ENCODE measurements at places on chromosomes 3 and 15.

DNA sequence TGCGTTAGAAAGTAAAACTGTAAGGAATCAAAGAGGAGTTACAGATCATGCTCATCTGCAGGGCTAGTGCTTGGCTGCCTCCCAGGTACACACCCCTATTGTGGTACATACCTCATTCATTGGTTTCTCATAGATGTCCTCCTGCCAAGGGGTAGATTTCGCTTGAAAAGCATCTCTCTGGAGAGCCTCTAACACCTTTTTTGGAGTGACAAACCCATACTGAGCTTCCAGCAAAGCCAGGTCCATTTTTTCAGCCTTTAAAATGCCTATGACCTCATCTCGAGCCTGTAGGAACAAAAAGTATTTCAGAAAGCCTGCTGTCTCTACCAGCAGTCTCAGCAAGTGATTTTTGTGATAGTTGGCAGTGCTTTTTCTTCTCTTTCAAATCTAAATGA lies 112.1 kb downstream of the CMSS1 start:
- no peak for DNase-seq

GRCh38 chr15:91412138-91412928 lies 312.3 kb downstream of the SV2B start:
- no peak for DNase-seq

DNA sequence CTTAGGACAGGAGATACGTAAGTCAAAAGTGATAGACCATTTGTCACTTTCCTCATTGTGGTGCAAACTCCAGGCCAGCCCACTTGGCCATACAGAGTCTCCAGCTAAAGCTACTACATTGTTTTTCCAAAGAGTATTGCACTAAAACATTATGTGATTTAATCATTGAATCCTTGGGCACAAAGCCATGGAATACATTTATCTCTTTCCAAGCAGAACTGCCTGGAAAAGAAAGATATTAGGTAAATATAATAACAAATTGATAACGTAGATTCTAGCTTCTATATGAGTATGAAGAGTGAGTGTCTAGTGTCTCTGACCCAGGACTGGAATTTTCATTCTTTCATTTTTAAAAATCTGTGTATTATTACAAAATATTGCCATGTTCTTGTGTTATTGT lies 863.7 kb upstream of the SEMA6D start:
- no peak for DNase-seq

DNA sequence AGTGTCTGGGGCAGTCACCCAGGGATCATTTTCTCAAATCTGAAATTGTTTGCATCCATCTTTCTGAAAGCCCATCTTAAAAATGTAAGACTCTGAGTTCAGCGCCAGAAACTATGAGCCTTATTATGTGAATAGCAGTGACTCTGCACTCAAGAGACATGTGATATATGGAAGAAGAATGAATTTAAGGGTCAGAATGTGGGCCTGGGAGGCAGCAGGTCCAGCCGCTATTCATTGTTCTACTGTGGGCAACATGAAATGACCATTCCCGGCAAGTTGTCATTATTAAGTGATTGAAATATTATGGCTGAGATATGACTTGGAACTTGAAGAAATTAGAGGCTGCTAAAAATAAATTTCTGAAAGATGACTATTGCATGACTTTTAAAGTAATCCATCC lies 228.6 kb upstream of the ARRDC4 start:
- DNase-seq: no peak

- DNase-seq: peak; percentile 70
These were observed 31.4 kb upstream of the TIPARP start for GRCh38 chr3:156642750-156643728.

GRCh38 chr3:29072611-29073010 lies 208.3 kb upstream of the RBMS3 start:
- DNase-seq: peak; percentile 74

GRCh38 chr3:187742351-187743171 lies 2.7 kb downstream of the BCL6 start:
- peak; percentile 34 for DNase-seq

DNA sequence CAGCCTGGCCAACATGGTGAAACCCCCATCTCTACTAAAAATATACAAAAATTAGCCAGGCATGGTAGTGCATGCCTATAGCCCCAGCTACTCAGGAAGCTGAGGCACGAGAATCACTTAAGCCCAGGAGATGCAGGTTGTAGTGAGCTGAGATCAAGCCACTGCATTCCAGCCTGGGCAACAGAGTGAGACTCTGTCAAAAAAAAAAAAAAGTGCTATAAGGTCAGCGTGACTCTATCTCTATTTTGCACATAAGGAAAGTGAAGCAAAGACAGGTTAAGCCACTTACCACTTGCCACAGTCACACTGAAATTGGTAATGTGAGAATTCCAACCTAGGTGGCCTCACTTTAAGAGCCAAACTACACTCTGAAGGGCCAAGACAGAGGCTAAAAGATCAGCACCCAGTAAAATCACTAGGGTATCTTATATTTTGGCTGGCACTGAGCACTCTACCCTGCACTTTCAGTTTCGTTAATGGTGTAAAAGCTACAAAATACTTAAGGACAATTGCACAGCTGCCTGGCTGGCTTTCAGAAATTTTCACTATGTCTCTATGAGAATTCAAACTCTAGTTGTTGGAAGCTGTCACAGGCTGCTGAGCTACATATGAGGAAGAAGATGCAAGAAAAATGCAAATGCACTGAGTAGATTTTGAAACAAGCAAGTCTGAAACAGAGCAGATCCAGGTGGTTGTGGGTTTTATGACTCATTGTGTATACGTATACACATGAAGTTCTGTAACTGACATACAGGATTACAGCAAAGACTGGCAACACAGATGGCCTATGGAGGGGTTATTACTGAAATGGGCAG lies 32.7 kb downstream of the TRANK1 start:
- DNase-seq: peak; percentile 75

DNA sequence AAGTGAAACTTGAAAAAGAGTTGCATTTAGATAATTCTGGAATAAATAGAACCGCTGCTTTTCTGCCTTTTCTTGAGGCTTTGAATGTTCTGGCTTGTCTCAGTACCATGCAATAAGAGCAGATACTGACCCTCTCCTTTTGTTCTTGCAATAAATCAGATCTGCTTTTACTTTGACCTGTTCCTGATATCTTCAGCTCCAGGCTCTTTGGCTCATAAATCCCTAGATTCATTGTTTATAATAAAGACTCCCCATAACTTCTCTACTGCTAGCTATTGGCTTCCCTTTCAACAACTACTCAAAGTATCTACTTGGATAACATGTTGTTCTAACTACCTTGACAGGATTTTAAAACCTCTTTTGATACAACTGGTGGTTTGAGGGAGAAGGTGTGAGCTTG lies 47.4 kb upstream of the TMC3 start:
- DNase-seq: no peak

- no peak for DNase-seq
These were observed 63.8 kb upstream of the CTSH start for GRCh38 chr15:79008659-79009058.

DNA sequence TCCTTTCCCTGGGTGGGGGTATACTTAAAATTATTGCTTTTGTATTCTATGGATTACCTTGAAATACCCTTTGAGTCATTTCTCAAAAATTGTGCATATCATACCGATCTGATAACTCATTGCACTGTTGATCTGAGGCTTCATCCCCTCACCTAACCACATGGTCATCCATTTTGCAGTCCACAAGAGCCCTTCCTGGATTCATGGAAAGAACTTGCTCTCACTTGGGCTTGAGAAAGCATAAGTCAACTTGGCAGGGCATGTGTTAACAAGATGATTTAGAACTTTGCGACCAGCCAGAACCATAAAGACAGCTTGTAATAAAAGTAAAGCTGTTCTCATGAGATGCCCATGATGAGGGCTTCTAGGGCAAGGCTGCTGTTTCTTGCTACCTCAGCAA lies 22.2 kb downstream of the MME start:
- DNase-seq: no peak

DNA sequence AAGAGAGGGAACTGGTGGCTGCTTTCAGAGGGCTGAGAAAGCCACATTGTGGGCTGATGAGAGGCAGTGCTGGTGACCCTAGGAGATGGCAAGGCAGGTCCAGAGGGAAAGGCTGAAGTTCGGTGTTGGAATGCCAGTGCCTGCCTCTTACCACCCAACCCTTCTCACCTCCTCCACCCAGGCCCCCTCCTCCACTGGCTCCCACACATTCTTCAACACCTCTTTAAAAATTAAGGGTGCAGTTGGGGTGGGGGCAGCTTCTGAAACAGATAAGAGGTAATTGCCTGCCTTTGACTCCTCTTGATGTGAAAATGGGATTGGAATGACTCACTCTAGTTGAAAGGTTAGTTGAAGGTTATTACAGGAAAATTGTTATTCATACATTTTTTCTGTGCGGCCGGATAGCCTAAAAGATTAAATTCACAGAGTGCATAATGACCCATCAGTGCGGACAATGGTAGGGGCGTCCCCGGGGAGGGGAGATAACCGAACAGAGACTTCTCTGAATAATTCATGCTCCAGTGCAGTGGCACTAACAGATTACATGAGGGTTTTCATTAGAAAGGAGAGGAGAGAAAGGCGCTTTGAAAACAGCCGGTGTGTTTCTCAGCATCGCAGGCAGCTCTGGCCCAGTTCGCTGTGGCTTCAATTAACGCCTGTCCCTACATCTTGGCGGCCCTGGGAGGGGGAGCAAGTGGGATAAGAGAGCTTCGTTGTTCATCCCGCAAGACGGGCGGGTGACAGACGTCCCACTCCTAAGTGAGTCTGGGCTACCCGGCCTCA lies 212.4 kb downstream of the TLE3 start:
- DNase-seq: no peak

Measured in fibroblast of gingiva (primary cell).